ENCODE measurements at places on chromosomes 7 and 10. TPM values are rescaled to one million over a fixed set of nuclear protein-coding genes. Genes with fewer than 3 reads are reported as not detected.

TBX20 gene
- not detected for total RNA-seq

POLR2J2 gene
- 6.7 TPM for total RNA-seq

TRIM73 gene
- total RNA-seq: 7.4 TPM

- DNase-seq: no peak
- no peaks in the 10 kb centered on the region for H3K27me3 ChIP-seq
- H3K4me1 ChIP-seq: peaks cover 14% of the 10 kb centered on the region
- peak overlapping the region; percentile 35 for H3K27ac ChIP-seq
Measured at GRCh38 chr7:131027287-131027773, 293.3 kb upstream of the KLF14 start.
